ENCODE measurements at places on chromosomes 2 and 18.
A peak's percentile ranks its signal among the peaks of the same experiment; 100 is the strongest.

GRCh38 chr2:235447210-235447609 lies 46.6 kb upstream of the AGAP1 start:
- DNase-seq = no peak

- DNase-seq = peak; percentile 62
Observed at GRCh38 chr18:59079264-59079663, 60.4 kb upstream of the SEC11C start.

- no peak for DNase-seq
Observed at GRCh38 chr18:63523660-63524059, 18.5 kb upstream of the SERPINB12 start.

DNA sequence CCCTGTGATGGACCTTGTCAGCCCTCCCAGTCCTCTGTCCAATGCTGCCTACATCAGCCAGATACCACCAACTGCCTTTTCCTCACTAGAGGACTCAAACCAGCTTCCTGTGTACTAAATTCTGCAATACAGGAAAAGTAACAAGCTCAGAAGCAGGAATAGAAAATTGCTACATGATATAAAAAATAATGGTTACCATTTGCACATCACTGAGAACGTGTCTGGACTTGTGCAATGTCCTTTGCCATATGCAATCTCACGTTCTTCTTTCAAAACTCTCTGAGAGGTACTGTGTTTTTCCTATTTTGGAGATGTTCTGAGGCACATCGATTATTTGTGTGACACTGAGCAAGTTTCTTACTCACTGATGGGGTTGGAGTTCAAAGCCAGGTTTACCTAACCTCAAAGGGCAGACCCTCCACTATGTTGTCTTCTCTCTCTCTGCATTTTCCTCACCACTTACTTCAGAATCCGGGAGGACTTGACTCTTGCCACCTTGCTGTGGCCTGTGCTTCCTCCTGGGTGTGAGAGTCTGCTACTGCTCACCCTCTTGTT lies 12.1 kb downstream of the UPP2 start:
- peak; percentile 6 for DNase-seq

- DNase-seq = peak; percentile 5
Observed at GRCh38 chr18:7567474-7568425, 634 bp downstream of the PTPRM start.

DNA sequence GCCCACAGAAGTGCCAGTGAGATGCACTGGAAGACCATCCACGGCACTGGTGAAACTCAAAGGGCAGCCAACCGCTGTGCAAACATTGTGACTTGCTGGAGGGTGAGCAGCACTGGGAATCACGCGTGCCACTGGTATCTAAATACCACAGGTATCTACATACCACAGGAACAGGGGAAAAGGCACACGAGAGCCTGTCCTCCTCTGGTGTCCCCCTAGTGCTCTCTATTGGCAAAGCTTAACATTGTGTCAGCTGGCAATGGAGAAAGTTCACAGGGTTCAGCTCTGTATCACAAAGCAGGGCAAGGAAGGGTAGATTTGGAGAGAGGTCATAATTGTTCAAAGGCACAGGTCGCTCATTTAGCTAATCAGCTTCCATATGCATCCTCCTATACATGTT lies 12.6 kb upstream of the SEC11C start:
- no peak for DNase-seq

DNA sequence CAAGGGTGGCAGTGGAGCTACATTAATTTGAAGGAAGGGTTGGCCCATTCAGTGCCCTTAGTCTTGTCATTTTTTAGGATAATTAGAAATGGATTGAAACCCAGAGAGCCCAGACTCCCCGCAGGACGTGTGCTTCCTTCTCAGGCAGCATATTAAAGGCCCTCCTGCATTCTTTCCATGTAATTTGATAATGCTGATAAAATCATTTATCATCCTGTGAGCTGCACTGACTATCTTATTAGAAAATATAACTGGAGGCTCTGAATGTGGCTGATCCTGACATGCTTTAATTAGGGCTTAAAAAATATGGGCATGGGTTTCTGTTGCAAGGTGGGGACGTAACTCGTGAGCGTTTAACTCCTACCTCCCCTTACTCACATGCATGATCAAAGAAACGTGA lies 148.1 kb downstream of the ACKR3 start:
- no peak for DNase-seq

GRCh38 chr18:22634464-22634863 lies 216.7 kb upstream of the CTAGE1 start:
- no peak for DNase-seq

GRCh38 chr2:168751104-168751740 lies 51.2 kb upstream of the NOSTRIN start:
- DNase-seq = peak; percentile 14

- DNase-seq = no peak
Observed at GRCh38 chr18:74942319-74942910, 266.5 kb downstream of the PTGR3 start.

- no peak for DNase-seq
Observed at GRCh38 chr18:13368080-13368813, 149.7 kb downstream of the LDLRAD4 start.

GRCh38 chr18:11305507-11305906 lies 156.1 kb upstream of the PIEZO2 start:
- DNase-seq = no peak

DNA sequence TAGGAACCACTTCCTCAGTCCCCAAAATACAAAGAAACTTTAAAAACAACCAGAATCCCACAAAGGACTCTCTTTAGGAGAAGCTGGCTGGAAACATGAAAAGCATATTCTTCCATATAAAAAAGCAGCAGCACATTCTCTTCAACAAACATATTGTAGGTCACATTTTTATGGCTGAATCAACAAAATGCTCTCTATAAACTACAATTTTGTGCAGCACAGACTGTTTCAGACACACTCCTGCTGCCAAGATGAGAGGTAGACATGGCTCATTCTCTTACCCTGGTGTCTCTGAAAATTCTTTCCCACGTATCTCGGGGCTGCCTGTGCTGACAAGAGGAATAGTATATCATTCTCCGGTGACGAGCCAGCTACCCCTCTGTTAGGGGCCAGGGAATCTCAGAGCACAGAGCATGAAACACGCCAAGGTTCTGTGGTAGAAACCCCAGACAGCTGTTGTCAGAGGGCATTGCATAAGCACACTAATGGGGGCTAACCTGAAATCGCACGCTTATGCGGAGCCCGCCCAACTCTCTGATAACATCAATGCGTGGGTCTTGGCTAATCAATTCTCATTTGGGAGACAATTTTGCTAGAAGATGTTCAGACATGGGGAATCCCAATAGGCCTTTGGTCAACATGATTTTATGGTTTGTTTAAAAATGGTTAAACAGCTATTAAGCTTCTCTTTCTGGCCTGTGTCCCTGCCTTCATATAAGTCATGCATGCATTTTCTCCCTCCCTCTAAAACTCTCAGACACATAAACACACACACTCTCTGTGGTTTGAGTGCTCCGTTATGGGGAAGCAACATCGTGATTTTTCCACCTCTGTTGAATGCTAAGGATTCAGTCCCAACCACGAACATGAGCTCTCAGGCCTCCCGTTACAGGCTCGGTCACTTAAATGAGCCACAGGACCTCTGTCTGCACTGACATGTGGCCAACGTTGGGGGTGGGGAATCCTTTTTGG lies 177.5 kb downstream of the INO80D start:
- no peak for DNase-seq

DNA sequence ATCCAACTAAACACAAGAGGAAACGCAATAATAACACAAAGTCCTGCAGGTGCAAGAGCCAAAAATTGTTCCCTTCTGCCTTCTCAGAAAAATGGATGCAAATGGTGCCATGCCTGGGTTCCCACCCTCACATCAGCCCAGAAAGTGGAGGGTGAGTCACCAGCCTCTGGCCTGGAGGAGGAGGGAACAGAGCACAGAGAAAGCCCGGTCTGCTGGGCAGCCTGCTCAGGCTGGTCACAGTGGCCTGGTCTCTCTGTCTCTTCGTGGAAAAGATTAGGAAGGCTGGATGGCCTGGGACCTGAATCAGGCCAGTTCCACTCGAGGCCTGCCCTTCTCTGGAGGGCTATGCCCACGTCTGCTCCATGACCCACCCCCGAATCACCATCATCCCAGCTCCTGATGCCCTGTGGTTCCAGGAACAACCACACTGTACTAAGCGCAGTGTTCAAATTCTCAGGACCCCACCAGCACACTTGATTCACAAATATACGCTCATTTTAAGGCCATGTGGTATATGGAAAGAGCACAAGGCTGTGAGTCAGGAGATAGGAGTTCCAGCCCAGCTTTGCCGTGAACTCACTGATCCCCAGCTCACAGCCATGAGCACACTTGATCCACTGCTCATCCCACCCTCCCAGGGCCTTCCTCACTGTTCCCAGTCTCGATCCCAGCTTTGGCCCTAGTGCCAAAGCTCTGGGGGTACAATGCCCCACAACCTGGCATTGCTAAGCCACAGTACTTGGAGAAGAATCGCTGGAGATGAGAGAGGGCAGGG lies 82.1 kb downstream of the ZBTB7C start:
- DNase-seq = no peak

DNA sequence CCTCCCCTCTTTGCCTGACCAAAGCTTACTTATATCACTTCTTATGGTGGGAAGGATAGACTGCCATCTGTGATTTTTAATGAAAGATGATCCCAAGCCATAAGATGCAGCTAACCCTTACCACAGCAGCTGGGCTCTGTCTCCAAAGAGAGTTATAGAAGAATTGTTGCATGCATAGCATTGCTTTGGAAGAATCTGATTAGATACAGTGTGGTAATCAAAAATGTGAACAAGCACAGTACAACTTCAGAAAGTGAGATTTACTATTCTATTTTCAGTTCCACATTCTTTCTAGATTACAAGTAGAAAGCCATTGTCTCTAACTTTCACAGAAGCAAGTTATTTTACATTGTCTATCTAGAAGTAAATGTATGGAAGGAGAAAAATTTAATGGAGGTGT lies 129.0 kb upstream of the ACVR2A start:
- no peak for DNase-seq

DNA sequence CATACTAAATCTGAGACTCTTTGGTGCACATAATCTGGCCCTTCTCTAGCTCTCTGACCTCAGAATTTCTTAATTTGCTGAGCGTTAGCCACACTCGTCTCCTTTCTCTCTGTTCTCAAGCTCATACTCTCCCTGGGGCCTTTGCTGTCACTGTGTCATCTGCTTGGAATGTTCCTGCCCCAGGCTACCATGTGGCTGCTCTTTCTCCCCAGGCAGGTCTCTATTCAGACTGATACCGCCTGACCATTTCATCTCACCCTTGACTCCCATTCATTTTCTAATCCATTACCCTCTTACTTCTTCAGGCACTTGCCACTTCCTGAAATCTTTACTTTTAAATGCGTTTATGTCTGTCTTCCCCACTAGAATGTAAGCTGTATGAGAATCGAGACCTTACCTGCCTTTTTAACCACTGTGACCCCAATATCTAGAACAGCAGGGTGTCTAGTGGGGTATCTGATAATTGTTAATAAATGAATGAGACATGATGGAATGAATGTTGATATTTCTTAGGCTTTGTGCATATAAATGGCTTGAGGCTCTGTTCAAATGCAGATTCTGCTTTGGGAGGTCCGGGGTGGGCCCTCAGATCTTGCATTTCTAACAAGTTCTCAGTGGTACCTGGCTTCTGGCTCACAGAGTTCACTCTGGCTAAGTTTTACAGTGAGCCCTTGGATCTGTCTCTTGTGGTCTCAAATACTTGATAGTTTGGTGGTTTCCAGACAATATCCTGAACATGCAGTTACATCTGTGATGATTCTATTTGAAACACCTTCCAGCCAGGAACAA lies 89.9 kb upstream of the EPC2 start:
- no peak for DNase-seq

- no peak for DNase-seq
Observed at GRCh38 chr2:105950521-105951383, 206.0 kb downstream of the NCK2 start.

DNA sequence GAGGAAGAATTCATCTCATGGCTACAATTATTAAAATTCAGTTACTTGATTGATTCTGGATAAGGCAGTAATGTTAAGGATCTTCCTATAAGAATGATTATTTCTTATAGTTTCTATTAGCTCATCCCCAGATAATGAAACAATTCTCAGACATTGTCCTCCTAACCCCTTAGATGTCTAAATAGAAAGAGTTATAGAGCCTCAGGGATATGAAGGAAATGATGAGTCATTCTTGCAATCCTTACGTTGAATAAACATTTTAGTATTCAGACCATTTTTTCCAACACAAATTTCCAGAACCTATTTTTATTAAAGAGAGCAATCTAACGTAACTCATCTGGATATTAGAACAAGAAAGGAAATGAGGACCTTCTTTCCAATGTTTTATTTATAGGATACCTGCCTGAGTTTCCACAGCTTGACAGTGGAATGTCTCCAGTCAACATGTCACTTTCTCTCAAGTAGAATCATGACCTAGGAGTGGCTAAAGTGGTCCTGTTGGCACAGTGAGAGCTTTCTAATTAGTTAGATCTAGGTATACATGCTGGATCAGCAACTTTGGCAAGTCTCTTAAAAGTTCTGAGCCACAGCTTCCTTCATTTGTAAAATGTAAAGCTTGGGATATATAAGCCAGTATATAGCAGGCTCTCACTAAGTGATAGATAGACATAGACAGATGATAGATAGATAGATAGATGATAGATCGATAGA lies 88.0 kb upstream of the RAB27B start:
- DNase-seq = no peak

GRCh38 chr2:50650403-50650810 lies 381.5 kb downstream of the NRXN1 start:
- no peak for DNase-seq

GRCh38 chr2:154537843-154538450 lies 160.5 kb upstream of the KCNJ3 start:
- peak; percentile 19 for DNase-seq

GRCh38 chr2:73253400-73253799 lies 19.3 kb downstream of the CCT7 start:
- no peak for DNase-seq

- DNase-seq = no peak
Observed at GRCh38 chr18:58501066-58501896, 127.6 kb downstream of the ALPK2 start.

- no peak for DNase-seq
Observed at GRCh38 chr2:132400169-132400900, 16.3 kb upstream of the GPR39 start.

DNA sequence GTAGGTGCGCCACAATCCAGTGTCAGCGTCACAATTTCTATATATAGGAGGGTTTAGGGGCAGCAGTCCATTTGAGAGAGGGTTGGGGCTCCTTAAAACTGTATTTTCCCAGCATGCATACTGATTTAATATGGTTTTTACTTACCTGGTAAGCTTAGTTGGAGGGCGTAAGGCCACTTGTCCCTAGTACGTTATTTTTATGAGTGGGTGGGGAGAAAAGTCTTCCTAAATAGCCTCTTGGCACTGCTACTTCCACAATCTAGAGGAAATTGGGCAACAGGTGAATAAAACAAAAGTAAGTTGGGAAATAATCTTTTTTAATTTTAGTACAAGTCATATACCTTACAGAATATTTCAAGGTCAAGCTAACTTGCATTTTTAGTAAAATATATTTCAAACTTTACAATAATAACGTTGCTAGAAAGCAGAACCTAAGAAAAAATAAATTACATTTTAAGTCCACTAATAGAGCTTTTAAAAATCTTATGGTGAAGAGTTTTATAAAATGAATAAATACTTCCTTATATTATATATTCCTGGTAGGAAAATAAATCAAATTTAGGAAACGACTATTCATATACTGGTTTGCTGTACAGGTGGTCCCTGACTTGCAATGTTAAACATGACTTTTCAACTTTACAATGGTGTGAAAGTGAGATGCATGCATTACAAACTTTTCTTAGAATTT lies 20.9 kb downstream of the DHRS9 start:
- no peak for DNase-seq

- no peak for DNase-seq
Observed at GRCh38 chr2:64212346-64212745, 68.1 kb upstream of the PELI1 start.

- no peak for DNase-seq
Observed at GRCh38 chr2:207260021-207260420, 94.3 kb upstream of the KLF7 start.
